ENCODE measurements at places on chromosomes 5 and 9.

DNA sequence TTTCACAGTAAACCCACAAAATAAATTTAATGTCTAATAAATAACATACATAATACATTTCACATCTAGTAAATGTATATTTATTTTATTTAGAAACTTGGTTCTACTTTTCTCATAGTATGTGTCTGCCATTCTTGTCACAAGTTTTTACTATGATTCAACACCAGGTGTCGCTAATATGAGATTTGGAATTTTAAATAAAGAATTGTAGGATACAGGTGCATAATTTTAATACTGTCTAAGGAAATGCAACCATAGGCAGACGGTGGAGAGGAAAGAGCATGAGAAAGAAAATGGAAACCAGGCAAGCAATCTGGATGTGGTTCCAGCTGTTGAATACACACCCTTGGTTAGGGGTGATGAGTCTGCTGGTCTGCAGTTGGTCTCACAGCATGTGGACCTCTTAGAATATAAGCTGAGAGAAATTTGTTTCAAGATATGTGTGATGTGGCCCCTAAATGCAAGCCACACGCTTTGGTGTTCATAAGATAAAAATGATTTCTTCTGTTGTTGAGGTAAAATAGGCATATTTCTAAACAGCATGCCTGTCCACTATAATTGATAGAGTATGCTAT, 114.7 kb upstream of the TXNDC8 start:
- no peak for DNase-seq

- DNase-seq = no peak
Measured at GRCh38 chr5:82359272-82359671, 81.1 kb upstream of the RPS23 start.

DNA sequence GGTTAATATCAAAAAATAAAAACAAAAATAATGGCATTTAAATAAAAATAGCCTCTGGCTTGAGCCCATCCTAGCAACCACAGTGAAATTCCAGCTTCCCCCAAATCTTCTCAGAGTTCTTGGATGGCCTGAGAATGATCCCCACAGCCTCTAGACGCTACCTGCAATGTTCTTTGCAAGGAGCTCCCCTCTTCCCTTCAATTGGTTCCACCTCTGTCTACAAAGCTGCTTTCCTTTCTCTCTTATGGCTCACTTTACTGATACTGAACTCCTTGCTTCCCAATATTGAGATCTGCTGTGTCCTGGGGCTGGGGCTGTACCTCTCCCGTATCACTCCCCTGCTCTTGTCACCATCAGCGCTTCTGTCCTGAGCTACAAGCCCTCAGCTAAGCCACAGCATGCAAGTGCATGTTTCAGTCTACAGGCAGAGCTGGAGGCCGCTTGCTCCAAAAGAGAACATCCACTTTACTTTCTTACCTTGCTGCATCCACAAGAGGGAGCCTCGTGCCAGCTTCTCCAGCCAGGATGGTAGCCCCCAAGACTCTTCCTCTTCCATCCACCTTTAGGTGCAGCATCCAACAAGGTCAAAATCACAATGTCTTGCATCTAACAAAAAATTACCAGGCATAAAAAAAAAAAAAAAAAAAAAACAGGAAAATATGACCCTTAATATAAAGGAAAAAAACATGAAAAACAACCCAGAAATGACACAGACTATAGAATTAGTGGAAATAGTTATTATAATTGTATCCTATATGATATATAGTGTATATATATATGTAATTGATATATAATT, 57.4 kb upstream of the PRSS3 start:
- peak; percentile 47 for DNase-seq

DNA sequence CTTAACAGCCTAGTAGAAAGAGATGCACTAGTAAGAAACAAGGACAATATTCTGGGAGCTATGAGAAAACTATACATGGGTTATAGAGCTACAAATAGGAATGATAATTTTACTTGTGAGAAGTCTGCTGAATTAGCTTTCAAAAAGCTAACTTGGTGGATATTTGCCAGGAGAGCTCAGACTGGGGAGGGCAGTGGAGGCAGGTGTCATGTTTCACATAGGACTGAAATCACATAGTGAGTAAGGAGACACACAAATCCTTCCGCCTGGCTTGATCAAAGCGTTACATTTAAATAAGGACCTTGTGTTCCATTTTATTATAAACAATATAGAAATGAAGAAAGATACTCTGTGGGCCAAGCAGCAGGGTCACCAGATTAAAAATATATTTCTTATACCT, 235.0 kb downstream of the ISL1 start:
- no peak for DNase-seq

DNA sequence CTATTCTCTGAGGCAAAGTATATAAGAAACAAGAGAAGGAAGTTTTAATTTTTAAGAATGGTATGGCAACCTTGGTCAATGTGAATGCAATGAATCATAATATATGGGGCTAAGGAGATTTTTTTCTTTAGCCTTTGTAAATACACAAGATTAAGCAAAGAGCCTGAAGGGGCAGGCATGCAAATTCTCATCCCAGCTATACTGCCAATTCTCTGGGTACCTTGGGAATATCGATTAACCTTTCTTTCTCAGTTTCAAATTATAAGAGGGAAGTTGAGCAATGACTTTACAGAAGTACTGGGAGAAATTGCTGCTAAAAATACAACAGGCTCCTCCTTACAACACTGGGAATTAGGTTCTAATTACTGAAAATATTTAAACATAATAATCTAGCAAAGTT, 97.5 kb downstream of the MRPS27 start:
- no peak for DNase-seq

DNA sequence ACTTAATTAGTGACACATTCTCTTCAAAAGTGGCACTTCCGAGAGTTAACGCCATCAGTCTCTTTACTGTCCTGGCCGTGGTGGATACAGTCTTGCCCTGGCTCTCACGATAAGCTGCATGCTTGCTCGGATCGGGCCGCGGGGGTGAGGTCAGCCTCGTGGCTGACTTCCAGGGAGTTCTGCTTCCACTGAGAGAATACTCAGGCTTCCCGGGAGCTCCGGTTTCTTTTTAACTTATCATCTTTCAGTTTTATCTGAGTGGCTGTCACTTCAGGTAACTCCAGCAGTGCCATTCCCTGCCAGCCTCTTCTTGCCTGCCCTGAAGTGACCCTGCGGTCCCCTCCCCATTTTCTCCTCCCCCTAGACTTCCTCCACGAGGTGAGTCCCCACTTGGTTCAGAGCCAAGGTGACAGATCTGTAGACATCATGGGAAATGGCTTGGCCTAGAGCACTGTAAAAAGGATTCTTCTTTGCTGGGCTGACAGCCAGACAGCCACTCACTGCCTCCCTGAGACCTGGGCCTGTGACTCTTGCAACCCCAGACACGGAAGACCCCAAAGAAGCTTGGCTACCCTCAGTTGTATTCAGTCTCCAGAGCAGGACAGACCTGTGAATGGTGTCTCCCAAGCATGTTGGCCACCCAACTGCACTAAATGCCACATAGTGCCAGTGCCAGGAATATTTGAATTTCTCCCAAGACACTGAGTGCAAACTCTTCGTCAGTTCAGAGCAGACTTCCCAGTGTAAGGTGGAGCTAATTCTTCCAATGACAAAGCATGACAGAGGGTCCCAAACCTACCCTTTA, 95.1 kb downstream of the DAPK1 start:
- no peak for DNase-seq

DNA sequence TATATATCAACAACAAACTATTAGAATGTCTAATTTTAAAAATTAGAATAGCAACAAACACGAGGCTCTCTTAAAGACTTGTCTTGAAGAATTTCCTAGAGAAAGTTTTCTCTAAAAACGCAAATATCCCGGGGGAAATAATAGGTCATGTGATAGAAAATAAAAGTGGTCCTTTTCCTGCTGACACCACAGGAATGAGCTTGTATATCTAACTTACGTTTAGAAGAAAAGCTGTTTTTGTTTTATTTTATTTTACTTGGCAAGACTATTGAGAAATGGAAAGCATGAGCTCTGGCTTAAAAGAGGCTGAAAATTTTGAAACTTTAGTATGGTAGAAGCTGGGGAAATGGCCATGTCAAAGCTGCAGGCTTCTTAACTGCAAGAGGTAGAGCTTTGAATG, 465.0 kb downstream of the AGTPBP1 start:
- no peak for DNase-seq

GRCh38 chr5:66169534-66169933, 25.4 kb downstream of the SREK1 start:
- no peak for DNase-seq

DNA sequence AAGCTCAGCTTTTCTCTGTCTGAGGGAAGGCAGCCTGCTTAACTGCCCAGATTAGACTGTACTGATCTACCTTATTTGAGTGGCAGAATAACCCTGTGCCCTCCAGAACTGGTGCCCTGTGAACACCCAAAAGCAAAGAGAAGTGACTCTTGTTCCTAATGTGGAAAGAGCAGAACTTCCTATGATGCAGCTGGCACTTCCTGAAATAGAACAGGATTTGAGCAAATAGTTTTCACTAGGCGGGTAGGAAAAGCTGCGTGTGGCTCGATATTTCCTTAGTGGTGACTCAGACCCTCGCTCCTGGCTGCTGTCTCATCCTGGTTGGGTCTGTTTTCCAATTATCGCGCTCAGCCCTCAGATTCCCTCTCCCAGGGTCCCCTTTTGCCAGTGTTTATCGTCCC, 89.9 kb downstream of the SH3TC2 start:
- no peak for DNase-seq

DNA sequence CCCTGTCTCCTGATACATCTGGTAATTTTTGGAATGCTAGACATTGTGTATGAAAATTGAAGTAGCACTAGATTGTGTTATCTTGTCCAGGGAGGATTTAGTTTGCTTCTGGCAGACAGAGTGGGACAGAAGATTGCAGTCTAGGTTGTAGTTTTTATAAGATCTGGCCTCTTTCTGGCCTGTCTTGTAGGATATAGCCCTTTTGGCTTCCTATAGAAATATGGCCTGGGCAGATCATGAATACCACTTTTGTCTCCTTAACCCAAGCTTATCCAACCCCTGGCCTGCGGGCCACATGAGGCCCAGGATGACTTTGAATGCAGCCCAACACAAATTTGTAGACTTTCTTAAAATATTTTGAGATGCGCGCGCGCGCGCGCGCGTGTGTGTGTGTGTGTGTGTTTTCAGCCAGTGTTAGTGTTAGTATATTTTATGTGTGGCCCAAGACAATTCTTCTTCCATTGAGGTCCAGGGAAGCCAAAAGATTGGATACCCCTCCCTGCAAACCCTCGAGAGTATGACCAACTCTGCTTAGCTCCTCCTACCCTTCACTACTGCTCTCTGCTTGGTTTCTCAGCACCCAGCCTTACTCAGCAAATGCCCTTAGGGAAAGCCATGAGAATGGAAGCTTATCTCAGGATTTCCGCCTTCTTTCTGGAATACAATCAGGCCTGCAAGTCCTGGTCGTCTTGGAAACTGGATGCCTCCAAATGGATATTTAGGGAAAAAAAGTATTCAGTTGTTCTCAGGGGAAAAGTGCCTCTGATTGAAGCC, 26.5 kb downstream of the ANKRD33B start:
- DNase-seq = no peak

DNA sequence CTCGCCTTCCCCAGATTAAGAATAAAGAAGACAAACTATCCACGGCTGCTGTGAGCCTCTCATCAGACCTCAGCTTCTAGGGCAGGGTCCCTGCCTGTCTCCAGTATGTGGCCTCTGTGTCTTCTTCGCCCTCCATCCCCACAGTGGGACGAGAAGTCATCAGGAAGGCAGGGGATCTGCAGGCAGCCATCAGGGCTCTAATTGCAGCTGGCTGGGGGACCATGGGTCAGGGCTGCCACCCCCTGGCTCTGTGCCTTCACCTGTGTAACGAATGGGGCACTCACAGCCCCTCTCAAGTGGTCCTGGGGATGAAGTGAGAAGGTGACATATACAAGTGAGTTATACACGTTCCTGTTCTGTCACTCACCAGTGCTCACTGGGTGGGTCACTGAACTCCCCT, 139.8 kb downstream of the KCNIP1 start:
- no peak for DNase-seq

- no peak for DNase-seq
Measured at GRCh38 chr9:97293207-97293721, 14.2 kb upstream of the CCDC180 start.

DNA sequence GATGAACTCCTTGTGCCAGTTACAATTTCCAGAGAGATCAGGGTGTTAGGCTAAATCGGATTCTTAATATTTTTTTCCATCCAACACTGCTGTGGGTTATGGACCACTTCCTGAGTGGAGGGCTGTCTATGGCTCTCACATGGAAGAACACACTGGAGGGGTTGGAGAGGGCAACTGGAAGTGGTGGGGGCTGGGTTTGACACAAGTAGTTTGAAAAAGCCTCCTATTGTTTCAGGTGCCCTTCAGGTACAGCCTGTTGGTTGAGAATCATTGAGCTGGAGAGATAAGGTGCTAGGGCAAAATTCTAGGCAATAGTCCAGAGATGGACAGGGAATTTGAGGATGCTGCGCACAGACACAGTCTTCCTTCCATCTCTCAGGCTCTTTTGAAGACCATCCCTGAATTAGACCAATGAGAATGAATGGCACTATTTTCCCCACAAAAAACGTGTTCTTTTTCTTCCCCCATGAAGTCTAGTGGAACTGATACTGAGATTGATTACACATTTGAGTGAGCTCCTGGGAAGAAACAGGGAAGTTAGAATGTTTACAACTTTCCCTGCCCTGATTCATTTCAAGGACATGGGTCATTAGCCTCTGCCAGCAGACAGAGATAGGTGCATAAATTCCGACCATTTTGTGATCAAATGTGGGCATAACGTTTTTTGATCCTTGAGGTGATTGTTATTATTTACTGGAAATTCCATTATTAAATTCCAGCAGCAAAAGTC, 87.7 kb downstream of the ACER2 start:
- no peak for DNase-seq

DNA sequence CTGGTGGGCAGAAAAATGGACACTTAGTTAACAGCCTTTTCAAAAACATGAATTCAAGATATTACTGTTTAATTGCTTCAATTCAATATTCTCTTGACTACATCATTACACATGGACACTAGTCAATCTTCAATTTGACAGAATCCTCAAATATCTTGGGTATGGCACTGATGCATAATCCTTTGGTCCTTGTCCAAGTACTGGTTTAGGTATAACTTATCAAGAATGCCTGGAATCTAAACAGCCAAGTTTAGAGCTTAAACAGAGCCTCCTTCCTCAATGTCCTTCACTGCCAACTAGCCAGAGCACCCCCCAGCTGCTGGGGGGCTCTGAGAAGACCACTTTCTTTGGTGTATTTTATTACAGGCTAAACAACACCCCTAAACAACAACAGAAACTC, 61.6 kb upstream of the ERCC6L2 start:
- no peak for DNase-seq

- DNase-seq = no peak
Measured at GRCh38 chr9:134454476-134454857, 128.2 kb downstream of the RXRA start.

DNA sequence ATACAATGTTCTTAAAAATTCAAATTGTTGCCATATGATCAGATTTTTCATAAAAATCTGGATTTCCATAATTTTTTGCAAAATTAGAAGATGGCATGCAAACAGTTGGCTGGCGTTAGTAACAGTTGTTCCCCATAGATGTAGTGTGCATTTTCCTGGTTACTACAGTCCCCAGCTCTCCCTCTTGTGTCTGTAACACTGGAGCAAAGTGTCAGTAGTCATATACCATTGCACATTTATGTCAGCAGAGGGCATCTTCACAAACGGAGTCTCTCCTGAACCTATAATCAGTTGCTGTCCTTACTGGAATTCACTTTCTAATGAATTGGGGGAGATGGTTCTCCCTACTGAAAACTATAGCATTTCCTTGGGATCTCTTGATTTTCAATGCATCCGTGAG, 44.7 kb upstream of the DMAC1 start:
- DNase-seq = peak; percentile 45
